Stimulated activated CD4-positive, alpha-beta T cell treated with anti-CD3 and anti-CD28 coated beads, Interleukin-2, amount 100 ng/mL, for 24 hours (primary cell): ENCODE measurements at places on chromosomes 7 and 10.
A peak's percentile ranks its signal among the peaks of the same experiment; 100 is the strongest.

DNA sequence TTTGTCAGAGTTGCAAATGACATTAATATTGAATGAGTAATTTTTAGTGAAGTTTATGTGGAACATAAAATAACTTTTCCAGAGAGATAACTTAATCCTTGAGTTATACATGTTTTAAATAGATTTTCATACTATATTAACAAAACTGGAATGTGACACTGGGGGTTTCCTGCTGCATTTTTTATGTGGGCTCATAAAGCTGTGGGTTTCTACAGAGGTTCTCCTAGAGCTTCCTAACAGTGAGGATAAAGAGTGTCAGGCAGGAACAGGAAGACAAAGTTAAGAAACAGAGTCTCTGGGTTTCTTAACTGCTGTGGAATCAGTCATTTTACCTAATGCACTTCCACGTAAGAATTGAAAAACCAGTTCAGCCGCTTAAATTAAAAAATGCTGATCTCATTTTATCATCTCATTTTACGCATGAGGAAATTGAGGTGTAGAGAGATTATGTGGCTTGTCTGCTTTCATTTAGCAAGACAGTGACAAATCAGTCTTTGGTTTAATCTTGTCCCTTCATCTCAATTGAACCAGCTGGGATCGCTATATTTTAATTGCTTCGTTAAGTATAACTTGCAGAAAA, 5.0 kb downstream of the CD36 start:
- no peak for DNase-seq

DNA sequence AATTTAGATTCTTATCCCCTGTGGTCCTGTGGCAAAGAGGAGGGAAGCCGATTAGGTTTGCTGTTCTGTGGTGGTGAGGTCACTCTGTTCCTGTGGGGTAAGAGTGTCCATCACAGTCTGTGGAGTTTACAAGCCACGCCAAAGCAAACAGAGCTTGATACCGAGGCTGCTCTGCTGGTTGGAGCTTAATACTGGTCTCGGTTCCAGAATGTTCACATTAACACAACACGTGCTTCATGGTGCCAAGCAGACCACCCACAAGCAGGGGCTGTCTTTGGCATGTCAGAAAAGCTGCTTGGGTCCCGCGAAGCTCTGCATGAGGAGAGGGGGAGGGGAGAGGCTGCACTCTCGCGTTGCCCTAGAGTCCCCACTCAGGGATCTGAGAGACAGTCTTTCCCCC, 47.5 kb downstream of the DNAJB6 start:
- DNase-seq: no peak

DNA sequence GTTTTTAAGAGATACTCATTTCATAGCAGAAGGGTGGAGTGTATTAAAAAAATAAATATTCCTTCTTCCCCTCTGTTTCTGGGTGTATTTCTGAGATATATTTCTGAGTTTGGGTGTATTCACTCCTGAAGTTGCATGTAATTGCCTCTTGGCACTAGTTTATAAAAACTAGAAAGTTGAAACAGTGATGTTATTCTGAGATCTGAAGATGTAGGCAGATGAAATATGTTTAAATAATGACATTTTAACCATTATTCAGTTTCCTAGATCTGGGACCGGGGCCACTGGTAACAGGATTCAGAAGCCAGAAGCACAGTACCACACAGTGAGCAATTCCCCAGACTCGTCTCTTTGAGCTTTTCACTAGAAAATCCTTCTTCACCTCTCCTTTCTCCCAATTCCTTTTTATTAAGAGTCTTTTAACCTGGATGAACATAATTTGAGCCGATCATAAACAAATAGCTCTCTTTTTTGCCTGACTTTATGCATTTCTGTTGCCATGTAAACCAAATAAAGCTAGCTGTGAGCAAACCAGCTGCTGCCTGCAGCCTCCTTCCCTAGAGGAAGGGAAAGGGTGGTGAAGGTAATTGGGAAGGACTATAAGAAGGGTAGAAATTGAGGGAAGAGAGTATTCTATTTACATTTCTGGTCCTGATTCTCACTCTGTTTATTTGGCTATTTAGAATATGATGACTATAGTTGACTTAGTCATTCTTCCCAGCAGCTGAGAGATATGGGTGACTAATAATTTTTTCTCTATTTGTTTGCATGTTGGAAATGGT, 101.8 kb upstream of the STRIP2 start:
- no peak for DNase-seq

GRCh38 chr10:22927661-22928403, at the start of gene ARMC3:
Gene ARMC3, plus strand, starts transcription at chr10:22928053. Its CDS starts 3,944 bp downstream, at chr10:22931997.
- peak; percentile 72 for DNase-seq

- DNase-seq: no peak
These were observed 86.6 kb downstream of the NRG3 start for GRCh38 chr10:81961451-81962184.

DNA sequence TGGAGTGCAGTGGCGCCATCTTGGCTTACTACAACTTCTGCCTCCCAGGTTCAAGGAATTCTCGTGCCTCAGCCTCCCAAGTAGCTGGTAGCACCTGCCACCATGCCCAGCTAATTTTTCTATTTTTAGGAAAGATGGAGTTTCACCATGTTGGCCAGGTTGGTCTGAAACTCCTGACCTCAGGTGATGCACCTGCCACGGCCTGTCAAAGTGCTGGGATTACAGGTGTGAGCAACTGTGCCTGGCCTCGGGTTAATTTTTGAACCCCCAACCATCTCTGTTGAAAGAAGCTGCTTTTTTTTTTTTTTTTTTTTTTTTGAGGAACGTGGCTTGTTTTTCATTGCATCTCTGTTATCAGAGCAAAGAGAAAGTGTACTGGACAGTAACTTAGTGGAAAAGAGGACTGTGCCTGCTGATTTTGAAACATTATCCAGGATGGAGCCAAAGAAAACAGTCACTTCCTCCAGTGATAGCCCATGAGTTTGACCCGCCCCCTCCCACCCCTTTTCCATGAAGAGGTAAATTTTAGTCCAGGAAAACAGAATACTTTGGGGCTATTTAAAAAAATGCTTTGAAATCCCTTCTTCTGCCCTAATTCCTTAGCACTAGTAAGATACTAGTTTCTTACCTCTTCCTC, 38.3 kb downstream of the WBP1L start:
- DNase-seq: no peak

DNA sequence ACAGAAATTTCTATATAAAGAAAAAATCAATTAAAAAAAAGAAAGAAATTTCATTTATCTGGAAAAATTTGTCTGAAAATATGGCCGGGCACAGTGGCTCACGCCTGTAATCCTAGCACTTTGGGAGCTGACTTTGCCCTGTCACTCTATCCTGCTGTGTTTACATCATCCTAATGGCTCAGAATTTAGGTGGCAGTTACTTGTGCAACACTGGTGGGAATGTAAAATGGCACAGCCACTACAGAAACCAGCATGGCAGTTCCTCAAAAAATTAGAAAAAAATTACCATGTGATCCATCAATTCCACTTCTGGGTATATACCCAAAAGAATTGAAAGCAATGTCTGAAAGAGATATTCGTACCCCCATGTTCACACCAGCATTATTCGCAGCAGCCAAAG, 405.2 kb upstream of the AUTS2 start:
- DNase-seq: no peak

GRCh38 chr10:32372000-32372875, 25.3 kb upstream of the EPC1 start:
- DNase-seq: no peak
